ENCODE measurements at places on chromosomes 2 and 18.

DNA sequence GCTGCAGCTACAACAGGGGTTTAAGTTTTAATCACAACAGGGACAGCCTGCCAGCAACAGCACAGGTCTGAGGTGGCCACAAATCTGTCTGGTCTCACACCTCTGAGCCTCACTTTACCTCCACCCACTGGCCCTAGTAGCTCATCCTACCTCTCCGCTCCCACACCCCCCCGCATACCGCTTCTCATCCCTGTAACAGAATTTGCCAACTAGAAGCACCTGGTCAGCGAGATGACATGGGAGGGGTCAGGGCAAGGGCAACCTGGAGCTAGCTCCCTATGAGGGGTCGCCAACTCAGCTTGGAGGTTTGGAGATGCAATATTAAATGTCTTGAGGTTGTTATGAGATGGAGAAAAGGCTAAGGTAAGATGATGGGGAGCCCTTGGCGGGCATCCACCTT lies 7.5 kb downstream of the CATIP start:
- no peak for DNase-seq

- no peak for DNase-seq
These were observed 340.3 kb downstream of the PLCL1 start for GRCh38 chr2:198144660-198145059.

DNA sequence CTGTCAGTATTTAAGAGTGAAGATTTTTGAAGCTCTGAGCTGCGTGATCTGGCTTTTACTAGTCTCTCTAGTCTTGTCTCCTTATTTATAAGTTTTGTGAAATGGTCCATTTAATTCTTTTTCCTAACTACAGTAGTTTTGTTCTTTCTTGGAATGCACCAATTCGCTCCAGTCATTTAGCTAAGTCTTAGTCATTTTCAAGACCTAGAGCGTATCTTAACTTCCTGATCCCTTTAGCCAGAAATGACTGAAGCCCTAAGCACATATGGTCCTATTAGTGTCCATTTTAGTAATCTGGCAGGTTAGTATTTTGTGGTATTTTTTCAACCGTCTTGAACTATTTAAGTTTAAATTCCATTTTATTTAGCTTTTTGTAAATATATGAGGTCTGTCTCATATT lies 3.6 kb downstream of the BIRC6 start:
- no peak for DNase-seq

DNA sequence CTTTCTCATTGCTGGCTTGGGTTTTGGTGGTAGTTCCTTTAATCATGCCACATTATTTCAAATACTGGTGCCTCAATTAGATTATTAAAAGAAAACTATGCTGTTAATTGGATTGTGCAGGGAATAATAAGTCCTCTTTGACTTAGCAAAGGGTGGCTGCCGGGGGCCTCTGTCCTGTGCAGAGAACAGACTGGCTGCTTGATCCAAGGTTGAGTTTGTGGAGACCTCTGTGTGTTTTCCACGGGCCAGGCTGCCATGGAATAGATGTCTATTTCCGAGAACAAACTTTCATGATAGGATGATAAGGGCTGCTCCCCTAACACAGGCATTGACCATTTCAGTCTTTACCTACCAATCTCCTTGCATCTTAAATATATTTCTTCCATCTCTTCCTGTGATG lies 30.4 kb upstream of the OTOS start:
- DNase-seq, result no peak

GRCh38 chr2:41160439-41160838 lies 708.5 kb upstream of the SLC8A1 start:
- DNase-seq, result no peak
